ENCODE measurements at places on chromosomes 2 and 18.
A peak's percentile ranks its signal among the peaks of the same experiment; 100 is the strongest.

GRCh38 chr2:1975060-1975459 lies 230.7 kb upstream of the PXDN start:
- no peak for DNase-seq

DNA sequence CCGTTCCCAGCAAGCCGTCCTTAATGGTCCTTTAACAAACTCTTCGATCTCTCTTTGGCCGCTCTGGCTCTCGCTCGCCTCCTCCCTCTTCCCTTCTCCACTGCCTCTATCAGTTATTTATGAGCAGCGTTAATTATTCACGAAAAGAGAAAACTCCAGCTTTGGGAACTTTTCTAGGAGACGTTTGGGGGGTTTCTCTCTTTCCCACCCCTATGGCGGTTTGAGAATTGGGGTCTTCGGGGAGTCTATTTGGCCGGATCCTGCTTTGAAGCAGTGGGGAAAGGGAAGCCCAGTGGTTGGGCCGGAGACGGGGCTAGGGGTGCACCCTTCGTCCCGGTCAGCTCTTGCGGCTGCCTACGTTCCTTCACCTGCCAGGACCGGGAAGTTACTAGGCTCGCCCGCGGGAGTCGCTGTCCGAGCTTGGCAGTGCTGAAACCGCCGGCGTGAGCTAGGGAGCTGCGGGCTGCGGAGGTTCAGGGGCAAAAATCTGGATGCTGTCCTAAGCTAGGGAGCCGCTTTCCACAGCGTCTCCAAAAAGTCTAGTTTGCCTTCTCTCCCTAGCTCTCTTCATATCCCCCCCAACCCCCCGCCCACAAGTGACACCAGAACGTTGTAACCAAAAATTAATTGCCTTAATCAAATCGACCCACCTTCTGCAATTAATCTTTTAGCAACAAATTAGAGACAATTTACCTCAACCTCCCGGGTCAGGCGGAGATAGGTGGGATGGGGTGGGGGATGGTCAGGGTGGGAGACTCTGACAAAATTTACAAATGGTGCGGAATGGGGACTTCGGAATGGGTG lies 8.9 kb upstream of the SKOR2 start:
- no peak for DNase-seq

- no peak for DNase-seq
These were observed 74.5 kb downstream of the EPB41L3 start for GRCh38 chr18:5469340-5469739.

- DNase-seq = no peak
These were observed 608.0 kb downstream of the SUCLG1 start for GRCh38 chr2:83851066-83851465.

GRCh38 chr2:180061085-180061484 lies 54.0 kb upstream of the CWC22 start:
- no peak for DNase-seq

DNA sequence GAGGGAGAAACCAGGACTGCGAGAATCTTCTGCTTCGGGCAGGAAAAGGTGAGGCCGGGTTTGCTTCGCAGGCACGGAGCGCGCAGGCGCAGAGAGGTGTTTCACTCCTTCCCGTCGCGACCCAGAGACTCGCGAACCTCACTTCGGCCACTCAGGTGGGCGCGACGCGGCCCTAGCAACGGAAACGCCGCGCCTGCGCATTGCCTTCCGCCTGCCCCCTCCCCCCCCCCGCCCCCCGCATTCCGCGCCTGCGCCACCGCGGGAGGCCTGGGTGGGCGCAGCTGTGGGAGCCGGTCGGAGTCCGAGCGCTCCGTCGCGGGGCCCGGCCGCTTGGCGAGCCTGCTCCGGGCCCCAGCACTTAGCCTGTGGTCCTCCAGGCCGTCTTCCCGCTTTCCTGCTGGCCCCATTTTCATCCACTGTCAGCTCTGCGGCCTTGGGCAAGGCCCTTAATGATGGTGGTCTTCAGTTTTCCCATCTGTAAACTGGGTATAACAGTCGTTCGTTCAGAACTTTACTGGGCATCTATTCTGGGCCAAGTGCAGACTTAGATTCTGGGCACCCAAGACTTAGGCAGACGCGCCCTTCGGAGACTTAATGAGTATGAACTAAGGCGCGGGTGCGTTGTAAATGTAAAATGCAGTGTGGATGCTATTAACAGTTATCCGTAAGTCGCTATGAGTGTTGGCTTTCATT lies 62.1 kb upstream of the ACKR3 start:
- no peak for DNase-seq

DNA sequence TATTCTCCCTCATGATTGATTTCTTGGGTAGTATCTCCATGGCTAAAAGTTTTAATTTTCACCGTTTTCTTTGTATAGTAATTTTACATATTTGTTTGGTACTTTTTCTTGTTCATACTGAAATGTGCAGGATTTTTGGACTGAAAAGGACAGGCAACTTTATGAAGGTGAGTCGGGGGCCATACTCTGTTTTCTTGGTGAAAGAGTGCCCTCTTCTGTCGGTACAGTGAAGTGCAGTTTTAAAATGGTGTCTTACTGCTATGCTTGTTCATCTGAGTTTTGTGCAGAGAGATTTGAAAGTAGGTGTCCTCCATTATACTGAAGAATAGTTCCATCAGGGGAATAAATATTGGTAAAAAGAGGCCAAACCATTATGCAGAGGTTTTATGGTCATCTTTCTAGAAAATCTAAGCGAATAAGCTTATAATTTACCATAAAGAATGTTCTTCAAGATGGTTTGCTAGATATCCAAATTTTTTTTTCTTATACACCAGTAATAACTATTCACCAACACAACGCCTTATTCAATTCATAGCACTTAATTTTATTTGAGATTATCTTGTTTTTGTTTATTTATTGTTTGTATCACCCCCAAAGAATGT lies 8.7 kb upstream of the SERPINB13 start:
- peak; percentile 33 for DNase-seq

DNA sequence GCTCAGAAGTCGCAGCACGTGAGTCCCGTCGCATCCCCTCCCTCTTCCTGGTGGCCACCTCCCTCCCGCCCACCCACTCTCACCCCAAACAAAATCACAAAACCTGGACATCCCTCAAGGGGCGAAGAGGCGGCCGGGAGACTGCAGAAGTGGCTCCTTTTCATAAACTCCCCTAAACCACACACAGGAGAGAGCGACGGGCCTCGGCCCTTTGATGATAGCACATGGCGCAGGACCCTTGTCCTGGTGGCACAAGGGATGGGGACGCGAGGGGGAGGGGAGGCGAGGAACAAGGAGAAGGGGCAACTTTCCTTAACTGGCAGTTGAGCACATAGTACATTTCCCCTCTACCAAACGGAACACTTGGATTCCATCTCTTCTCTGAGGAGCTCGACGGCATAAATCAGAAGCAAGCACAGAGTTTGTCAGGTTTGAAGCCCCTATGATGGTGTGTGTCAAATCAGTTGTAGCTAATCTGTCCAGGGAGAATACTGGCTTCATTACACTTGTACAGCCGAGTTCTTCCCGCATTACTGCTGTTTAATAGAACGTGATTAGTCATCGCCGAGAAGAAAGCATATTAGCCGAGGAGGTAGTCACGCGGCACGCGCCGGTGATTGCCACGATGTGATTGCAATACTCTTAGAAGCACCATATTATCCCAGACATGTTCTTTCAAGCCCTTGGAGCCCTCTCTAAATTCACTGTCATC lies 43.8 kb downstream of the GBX2 start:
- DNase-seq = no peak

GRCh38 chr2:173567493-173567892 lies 212.8 kb downstream of the CDCA7 start:
- DNase-seq = no peak

GRCh38 chr2:25072606-25073005 lies 30.7 kb downstream of the EFR3B start:
- no peak for DNase-seq

DNA sequence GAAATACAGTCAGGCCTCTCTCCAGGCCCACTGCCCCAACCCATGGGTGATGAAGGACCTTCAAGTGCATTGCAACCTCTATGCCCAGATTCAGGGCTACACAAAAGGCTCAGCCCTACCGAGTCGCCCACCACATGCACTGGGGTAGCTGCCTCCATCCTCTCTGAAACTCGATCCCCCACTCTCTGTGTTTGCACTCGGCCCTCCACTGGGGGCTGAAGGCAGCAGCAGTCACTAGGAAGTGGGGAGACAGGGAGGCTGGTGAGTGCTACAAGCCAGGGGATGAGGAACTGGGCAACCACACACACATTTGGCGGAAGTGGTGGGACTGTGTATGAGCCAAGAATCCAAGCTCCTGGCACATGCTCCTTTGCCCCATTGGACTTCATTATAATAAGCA lies 94.6 kb downstream of the CERS6 start:
- no peak for DNase-seq
